Gastroesophageal sphincter (tissue), 4 donors: ENCODE measurements at places on chromosomes 7 and 10. TPM values are rescaled to one million over a fixed set of nuclear protein-coding genes. Genes with fewer than 3 reads are reported as not detected.

HABP2 gene
- not detected for total RNA-seq

DNA sequence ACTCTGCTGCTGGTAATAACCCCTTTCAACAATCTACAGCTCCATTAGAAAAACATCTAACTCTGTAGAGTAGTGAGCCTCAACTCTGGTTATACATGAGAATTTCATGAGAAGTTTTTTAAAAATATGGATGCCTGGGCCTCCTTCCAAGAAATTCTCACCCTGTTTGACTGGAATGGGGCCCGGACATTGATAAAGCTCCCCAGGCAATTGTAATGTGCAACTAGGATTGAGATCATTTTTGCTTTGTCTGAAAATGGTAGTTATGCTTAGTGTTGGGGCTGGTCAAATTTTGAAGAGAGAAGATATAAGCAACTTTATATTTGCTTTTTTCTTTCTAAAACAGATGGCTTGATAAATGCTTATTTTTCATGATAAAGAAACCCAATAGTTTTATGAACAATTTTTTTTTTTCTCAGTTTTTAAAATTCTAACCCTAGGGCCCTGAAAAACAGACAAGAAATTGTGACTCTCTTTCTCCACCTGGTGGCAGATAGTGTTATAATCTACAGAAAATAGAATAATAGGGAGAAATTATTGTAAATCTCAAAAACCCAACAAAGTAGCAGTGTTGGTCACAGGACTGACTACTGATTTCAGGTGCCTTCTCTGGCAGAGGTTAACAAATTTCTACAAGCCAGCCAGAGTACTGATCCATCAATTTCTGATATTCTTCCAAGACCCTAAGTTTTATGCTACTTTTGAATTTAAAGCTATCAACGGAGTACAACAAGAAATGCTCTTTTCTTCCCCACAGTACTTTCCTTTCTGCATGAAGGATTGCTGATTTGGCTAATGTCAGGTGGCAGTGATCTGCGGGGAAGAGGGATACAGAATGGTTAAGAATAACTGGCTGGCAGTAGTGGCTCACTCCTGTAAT lies 174.8 kb downstream of the DKK1 start:
- no peak for ATAC-seq
- no peaks in the 10 kb centered on the region for H3K36me3 ChIP-seq
- no peaks in the 10 kb centered on the region for H3K4me1 ChIP-seq
- H3K4me3 ChIP-seq: no peak overlapping the region

DNA sequence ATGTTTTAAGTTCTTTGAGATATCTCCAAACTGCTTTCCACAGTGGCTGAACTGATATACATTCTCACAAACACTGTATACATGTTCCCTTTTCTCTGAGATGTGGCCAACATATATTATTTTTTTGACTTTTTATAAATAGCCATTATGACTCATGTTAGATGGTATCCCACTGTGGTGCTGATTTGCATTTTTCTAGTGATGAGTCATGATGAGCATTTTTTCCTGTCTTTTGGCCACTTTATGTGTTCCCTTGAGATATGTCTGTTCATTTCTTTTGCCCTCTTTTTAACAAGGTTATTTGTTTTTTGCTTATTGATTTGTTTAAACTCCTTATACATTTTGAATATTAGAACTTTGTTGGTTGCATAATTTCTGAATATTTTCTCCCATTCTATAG lies 1055.1 kb downstream of the NXPH1 start:
- no peak for ATAC-seq
- H3K4me3 ChIP-seq: no peak overlapping the region
- no peaks in the 10 kb centered on the region for H3K4me1 ChIP-seq
- H3K27me3 ChIP-seq: no peaks in the 10 kb centered on the region

DNA sequence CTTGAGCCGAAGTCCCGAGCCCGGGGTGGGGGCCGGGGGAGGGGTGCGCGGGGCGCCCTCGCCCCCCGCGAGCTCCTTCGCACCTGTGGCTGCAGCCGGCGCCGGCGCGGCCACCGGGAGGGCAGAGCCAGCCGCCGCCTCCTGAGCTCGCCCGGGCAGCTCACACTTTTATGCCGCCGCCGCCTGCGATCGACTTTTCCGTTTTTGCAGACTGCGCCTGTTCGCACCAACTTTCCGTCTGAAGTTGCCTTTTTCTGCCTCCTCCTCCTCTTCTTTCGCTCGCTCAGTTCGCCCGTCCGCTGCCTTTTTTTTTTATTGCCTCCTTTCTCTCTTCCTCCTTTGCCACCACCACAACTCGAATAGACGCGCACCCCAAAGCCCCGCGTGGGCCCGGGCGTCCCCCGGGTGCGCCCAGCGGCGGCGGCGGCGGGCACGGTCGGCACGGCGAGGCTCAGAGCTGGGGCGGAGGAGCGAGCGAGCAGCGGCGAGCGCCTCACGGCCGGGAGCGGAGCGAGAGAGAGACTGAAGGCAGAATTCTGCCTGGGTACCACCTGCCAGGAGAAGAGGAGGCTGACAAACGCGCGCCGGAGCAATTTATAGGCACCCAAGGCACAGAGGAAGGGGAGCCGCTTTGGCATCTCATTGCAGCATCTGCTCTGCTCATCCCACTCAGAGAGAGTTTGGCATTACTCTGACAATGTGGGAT lies at the start of gene C1QL3:
C1QL3 (minus strand) TSS at position 569 of the 706 bp plus-strand sequence. CDS start 814 bp downstream, outside the sequence.
- H3K27ac ChIP-seq: no peak within 1 kb of the TSS
- no peak for ATAC-seq
- H3K4me1 ChIP-seq: peaks cover 28% of the 10 kb centered on the region

- H3K4me3 ChIP-seq: no peak overlapping the region
- no peak for ATAC-seq
- H3K27me3 ChIP-seq: no peaks in the 10 kb centered on the region
Measured at GRCh38 chr10:97297556-97298222, 5.3 kb upstream of the ARHGAP19 start.

DNA sequence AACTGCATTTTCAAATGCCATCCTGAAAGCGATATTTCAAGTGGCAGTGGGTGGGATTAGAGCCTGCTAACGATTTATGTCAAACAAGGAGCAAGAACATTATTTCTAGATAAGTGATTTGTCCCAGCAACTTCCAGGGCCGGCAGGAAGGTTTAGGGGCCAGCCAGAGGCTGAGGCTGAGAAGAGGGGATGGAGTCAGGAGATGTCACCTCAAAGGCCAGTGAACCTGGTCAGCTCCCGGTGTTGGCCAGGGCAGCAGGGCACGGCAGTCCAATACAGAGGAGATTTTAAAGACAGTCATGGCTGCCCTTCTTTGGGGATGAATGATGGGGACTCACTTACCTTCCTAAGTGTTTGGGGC lies 105.7 kb upstream of the PPIF start:
- H3K4me3 ChIP-seq: no peak overlapping the region
- H3K27me3 ChIP-seq: no peaks in the 10 kb centered on the region
- no peak overlapping the region for H3K27ac ChIP-seq

- no peaks in the 10 kb centered on the region for H3K27me3 ChIP-seq
- no peaks in the 10 kb centered on the region for H3K4me1 ChIP-seq
- no peak overlapping the region for H3K4me3 ChIP-seq
- ATAC-seq: no peak
- no peak overlapping the region for H3K27ac ChIP-seq
Measured at GRCh38 chr10:128863823-128864405, 603.1 kb upstream of the MGMT start.

DNA sequence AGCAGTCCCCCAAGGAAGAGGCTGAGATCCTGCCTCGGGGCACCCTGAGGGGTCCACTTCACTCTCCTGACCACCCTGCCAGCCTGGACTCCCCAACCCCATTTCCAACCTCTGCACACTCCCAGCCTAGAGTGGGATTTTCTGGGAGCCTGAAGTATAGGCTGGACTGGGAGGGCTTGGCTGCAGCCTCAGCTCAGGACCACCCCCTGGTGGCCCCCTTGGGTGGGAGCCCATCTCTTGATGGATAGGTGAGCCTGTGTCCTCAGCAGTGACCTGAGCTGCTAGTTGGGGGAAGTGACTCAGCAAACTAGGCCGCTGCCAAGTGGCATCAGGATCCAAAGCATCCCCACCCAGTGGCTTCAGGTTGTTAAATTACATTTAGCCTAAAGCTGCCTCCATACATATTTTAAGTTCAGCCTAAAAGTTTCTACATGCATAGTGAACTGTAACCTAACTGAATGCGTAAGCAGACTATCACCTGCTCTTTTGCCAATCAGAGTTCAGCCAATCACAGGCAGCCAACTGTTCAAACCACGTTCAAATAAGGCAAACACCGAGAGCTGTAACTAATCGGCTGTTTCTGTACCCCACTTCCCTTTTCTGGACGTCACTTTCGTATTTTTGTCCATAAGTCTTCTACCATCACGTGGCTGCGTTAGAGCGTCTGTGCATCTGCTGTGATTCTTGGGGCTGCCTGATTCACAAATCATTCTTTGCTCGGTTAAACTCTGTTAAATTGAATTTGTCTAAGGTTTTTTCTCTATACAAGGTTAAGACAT lies 144.0 kb downstream of the PLPP4 start:
- H3K4me1 ChIP-seq: no peaks in the 10 kb centered on the region
- no peak overlapping the region for H3K27ac ChIP-seq

UPK3BL2 gene
- total RNA-seq: 3.0 TPM

CCDC146 gene
- 11.5 TPM for total RNA-seq

GRCh38 chr7:133054162-133054840 lies 27.6 kb downstream of the CHCHD3 start:
- H3K4me3 ChIP-seq: no peak overlapping the region
- H3K4me1 ChIP-seq: peaks cover 60% of the 10 kb centered on the region
- H3K27me3 ChIP-seq: no peaks in the 10 kb centered on the region
- no peak for ATAC-seq
- no peaks in the 10 kb centered on the region for H3K36me3 ChIP-seq
- H3K27ac ChIP-seq: no peak overlapping the region

DNA sequence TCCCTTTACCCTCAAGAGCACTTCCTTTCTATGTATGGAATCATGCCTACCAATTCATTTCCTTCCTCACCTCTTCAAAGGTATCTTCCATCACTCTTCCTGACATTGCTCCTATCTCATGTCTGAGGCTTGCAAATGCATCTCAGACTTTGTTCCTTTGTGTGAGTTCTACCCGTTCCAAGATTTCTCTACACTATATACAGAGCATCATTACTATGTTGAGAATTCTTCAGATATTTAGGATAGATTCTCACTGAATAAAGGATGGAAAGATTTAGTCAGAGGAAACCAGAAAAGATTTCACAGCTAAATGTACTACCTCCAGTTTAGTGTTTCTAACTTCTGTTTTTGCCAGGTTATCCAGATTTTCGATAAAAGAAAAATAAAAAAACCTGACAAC lies 462.7 kb downstream of the PHTF2 start:
- ATAC-seq: no peak
- H3K4me3 ChIP-seq: no peak overlapping the region
- H3K36me3 ChIP-seq: no peaks in the 10 kb centered on the region
- no peak overlapping the region for H3K27ac ChIP-seq
- H3K27me3 ChIP-seq: no peaks in the 10 kb centered on the region

GRCh38 chr7:20435305-20435704 lies 104.6 kb downstream of the ITGB8 start:
- H3K27ac ChIP-seq: no peak overlapping the region
- H3K4me3 ChIP-seq: no peak overlapping the region
- H3K4me1 ChIP-seq: no peaks in the 10 kb centered on the region
- no peaks in the 10 kb centered on the region for H3K36me3 ChIP-seq
- H3K27me3 ChIP-seq: no peaks in the 10 kb centered on the region

APBB1IP gene
- total RNA-seq: 6.9 TPM

DNA sequence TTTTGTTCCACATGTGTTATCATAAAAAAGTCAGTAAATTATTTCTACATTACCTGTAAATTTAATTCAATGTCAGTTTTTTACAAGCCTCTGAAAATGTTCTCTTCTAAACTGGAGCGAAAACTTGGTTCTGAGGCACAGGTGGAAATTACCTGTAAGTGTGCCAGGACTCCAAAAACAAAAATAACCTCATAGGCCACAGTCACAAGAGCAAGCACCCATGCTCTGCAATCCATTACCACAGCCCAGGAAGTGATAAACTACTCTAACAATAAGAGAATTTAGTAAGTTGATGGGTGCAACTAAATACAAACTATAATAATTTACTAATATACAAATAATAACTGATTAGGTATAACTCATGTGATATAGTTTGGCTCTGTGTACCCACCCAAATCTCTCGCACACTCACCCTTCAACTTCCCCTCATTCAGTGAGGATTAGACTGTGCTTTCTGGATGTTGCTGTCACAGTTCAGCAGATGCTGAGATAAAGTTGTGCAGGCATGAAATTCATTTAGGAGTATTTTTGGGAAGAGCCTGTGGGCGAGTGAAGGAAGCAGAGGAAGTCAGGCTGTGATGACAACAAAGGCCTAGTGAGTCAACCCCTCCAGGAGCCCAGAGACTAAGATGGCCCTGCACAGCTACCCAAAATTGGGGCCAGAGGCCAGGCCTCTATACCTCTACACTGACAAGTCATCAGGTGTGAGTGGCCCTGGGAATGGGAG lies 16.3 kb upstream of the GIMAP6 start:
- H3K4me3 ChIP-seq: no peak overlapping the region
- H3K36me3 ChIP-seq: no peaks in the 10 kb centered on the region
- H3K27me3 ChIP-seq: no peaks in the 10 kb centered on the region
- H3K4me1 ChIP-seq: no peaks in the 10 kb centered on the region
- no peak for ATAC-seq

DBF4 gene
- 7.0 TPM for total RNA-seq

DNA sequence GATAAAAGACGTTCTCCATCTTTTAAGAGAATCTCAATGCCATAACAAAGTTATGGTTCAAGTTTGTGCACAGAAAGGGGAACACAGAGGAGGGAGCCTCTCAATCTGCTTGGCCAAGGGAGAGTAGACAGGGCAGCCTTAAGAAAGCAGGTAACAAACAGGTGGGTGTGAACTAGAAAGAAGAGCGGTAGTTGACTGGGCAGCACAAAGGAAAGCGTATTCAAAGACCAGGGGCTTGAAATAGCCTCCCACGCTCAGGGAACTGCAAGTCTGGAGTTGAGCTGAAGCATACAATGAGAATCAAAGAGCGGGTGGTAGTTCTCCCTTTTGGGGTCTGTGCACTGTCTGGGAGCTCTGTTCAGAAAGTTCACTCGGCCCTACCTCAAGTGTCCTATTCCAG lies 18.9 kb upstream of the MACC1 start:
- no peaks in the 10 kb centered on the region for H3K36me3 ChIP-seq
- no peak for ATAC-seq
- H3K27me3 ChIP-seq: no peaks in the 10 kb centered on the region
- H3K27ac ChIP-seq: no peak overlapping the region

OR2A42 gene
- not detected for total RNA-seq

RADIL gene
- total RNA-seq: 4.4 TPM

DNA sequence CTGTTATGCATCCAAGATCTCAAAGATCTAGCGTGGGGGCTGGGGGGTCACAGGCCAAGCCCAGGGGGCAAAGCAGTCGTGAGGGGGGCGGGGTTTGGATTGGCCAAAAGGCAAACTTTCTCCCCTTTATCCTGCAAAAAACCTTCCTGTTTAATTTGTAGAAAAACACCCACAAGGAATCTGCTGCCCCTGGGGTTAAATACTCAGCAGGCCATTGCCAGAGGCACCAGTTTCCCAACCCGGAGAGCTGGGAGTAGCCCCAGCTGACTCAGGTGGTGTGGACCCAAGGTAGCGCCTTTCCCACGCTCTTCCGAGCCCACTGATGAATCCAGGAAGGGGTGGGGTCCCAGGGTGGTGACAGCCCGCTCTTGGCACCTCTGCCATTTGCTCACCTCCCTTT lies 21.4 kb downstream of the KCP start:
- no peaks in the 10 kb centered on the region for H3K4me1 ChIP-seq
- H3K4me3 ChIP-seq: no peak overlapping the region
- peaks cover 43% of the 10 kb centered on the region for H3K27me3 ChIP-seq
- no peaks in the 10 kb centered on the region for H3K36me3 ChIP-seq
